ENCODE measurements at places on chromosomes 13 and 19.

- DNase-seq, result no peak
These were observed 85.2 kb upstream of the SPATA13 start for GRCh38 chr13:24075137-24075975.

GRCh38 chr13:50466456-50466855 is 377.0 kb downstream of the DLEU7 start:
- DNase-seq, result no peak

DNA sequence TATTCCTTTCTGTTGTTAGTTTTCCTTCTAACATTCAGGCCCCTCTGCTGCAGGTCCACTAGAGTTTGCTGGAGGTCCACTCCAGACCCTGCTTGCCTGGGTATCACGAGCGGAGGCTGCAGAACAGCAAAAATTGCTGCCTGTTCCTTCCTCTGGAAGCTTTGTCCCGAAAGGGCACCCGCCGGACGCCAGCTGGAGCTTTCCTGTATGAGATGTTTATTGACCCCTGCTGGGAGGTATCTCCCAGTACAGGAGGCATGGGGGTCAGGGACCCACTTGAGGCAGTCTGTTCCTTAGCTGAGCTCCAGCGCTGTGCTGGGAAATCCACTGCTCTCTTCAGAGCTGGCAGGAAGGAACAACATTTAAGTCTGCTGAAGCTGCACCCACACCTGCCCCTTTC is 259.1 kb downstream of the SLC7A1 start:
- no peak for DNase-seq

- no peak for DNase-seq
These were observed 10.7 kb upstream of the SULT2A1 start for GRCh38 chr19:47896773-47897172.

GRCh38 chr19:8449830-8450229 is 5.1 kb downstream of the HNRNPM start:
- no peak for DNase-seq

GRCh38 chr13:43564952-43565351 is 221.8 kb downstream of the ENOX1 start:
- DNase-seq, result no peak

DNA sequence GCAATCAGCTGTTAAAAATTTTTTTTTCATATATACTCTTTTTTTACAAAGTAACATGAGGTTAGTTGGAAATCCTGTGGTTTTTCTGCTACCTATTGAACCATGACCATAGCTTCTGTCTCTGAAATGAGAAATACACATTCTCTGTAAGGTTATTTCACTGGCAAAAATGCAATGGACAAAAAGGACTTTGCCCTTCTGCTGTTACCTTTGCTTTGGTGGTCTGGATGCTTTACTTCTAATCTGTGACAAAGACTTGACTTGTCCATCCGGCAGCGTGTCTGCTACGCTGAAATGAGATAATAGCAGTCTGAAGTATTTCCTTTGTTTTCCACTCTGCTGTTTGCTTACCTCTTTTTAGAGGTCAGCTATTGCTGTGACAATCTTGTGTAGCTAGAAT is 412.8 kb downstream of the SLITRK6 start:
- DNase-seq, result no peak

- no peak for DNase-seq
These were observed 37.9 kb downstream of the OR10H4 start for GRCh38 chr19:15986701-15987100.

GRCh38 chr19:41753159-41753558 is 2.2 kb upstream of the CEACAM6 start:
- DNase-seq, result no peak

- no peak for DNase-seq
These were observed 97.1 kb upstream of the UBAC2 start for GRCh38 chr13:99103536-99103935.

DNA sequence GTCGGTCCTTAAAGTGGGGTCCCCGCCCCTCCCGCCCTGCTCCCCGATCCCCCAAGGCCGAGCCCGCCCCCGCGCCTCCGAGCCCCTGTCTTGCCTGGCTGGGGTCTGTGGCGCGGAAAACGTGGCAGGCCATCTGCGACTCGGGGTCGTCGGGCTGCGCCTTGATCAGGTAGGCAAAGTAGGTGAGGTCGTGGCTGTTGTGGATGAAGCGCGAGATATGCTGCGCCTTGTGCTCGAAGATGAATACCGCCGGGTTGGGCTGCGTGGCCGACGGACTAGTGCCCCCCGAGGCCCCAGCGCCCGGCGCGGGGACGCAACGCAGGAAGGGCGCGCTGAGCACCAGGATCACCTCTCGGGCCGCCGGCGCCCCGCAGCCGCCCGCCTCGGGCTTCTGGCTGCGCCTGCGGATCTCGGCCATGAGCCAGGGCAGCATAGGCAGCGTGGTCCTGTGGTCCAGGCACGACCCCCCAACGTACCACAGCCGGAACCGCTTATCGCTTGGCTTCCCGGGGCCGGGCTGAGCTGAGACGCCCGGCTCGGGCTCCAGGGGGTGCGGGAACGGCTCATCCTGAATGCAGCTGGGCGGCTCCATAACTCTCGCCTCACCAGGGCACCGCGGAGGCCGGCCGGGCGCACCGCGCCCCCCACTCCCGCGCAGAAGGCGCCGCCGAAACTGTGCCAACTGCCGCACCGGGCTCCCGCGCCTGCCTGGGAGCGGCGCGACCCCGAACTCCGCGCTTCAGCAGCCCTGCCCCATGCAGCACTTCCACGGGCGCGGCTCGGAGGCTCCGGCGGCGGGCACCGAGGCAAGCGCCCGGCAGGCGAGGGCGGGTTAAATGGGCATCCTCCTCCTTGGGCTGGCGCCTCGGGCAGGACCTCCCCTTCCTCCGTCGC is 546 bp downstream of the TBC1D4 start:
- no peak for DNase-seq

DNA sequence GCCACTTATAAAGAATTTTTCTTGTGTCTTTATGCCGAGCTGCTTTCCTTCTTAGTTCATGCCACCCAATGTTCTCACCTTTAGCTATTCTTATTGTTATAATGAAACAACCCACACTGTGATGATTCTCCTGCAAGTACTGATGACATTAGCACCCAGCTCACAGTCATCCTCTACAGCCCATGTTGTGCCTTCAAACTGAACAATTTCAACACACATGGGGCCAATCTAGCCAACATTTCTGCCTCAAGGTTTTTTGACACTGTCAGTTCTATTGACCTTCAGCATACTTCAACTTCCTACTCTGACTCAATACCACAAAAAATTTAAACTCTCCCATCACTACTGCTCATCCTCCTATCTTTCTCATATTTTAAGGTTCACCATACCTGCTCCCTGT is 752.4 kb downstream of the FGF9 start:
- DNase-seq, result no peak

DNA sequence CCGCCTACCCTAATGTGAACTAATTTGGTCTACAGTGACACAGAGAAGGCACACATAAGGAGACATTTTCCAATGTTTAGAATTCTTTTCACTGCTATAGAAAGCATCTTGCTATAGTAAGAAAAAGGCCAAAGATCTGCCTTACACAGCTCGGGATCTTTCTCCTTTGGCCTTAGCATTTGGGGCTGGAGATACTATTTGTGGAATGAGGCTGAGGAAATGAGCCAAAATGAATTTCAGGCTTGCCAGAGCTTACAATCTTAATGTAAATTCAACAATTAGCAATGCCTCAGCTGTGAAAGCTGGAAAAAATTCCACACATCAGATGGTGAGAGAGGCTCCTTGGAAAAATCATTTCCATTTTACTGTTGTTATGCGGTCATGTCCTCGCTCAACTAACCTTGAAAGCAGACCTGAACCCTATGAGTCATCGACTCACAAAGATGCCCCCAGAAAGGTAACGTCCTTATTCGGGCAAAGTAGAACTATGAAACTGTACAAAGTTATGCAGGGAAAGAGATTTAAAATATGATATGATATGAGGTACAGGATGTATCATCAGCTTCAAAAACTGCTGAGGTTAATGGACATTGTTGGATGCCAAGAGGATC is 324.5 kb upstream of the NBEA start:
- DNase-seq, result no peak

DNA sequence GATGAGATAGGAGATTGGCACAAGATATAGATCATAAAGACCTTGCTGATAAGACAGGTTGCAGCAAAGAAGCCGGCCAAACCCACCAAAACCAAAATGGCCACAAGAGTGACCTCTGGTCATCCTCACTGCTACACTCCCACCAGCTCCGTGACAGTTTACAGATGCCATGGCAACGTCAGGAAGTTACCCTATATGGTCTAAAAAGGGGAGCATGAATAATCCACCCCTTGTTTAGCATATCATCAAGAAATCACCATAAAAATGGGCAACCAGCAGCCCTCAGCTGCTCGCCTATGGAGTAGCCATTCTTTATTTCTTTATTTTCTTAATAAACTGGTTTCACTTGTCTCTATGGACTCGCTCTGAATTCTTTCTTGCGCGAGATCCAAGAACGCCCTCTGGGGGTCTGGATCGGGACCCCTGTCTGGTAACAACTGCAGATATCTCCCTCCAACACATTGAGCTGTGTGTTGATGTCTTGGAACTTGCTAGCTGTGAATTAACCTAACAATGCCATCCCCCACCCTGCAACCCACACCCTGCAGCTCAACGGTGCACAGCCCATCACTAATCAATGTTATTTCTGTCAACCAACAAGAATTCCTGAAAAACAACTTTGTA is 27.1 kb upstream of the GRTP1 start:
- DNase-seq, result peak; percentile 22

- no peak for DNase-seq
These were observed 91.0 kb downstream of the ARHGEF7 start for GRCh38 chr13:111206148-111206547.

DNA sequence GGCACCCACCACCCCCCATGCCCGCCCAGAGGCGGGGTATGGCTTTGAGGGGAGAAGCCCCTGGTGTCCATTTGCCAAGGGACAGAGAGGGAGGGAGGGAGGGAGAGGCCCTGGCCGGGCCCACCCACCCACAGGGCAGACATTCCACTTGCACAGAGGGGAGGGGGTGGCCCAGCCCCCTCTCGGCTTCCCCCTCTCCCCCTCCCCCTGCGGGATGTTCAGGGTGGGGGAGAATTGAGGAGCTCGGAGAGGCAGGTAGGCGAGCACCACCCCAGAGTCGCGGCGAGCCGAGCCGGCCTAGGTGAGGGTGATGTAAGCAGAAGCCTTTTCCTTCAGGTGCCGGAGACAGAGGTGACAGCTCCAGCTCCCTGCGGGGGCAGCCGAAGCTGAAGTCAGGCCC is 12.3 kb downstream of the DPF1 start:
- no peak for DNase-seq

DNA sequence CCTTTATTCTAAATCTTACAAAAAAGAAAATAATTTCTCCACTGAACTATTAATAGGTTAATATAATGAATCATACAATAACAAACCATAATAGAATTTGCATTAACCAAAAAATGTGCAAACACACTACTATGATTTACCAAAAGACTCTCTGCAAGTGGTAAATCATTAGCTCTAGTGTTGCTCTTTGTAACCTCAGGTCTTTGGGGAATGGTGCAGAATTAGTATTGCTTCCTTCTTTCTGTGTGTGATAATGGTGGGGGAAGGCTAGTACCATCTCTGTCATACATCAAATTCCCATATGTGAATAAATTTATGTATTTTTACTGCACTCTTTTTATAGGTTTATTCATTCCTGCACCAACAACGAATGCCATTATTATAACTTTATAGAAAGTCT is 105.1 kb downstream of the COG6 start:
- no peak for DNase-seq

DNA sequence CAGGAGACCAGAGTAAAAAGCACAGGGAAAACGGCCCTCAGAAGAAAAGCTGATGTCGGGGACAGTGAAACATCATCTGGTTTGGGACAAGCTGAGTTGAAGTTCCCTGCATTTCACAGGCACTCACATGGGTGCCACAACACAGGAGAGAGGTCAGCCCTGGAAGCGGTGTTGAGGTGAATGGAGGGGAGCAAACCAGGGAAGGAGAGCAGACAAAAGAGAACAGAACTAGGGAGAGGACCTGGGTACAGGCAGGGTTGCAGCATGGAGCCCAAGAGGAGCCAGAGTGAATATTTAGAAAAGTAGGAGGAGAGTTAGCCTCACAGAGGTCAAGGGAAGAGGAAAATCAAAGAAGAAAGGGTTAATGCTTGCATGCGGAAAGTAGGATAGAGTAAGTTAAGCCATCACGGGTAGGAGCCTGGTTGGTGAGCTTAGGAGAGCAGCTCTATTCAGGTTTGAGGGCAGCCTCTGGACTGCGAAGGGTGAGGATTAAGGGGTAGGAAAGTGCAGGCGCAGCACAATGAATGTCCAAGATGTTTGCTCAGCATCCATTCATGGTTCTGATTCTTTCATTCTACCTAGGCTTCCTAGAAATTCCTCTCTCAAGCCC is 15.5 kb downstream of the FAM216B start:
- no peak for DNase-seq

DNA sequence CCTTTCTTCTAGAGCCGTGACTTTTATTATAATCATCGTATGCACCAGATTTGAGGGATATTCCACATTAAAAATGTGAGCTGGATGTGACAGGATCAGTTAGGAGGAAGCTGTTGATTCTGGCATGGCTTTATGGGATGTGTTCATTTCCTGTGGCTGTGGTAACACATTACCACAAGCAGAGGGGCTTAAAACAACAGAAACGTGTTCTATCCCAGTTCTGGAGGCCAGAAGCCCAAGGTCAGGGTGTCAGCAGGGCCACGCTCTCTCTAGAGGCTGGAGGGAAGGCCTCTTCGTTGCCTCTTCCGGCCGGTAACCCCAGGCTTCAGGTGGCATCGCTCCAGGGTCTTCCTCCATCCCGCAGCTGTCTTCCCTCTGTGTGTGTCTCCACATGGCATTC is 14.5 kb downstream of the MED25 start:
- DNase-seq, result no peak

- DNase-seq, result no peak
These were observed 8.2 kb downstream of the NFIC start for GRCh38 chr19:3374369-3375112.

DNA sequence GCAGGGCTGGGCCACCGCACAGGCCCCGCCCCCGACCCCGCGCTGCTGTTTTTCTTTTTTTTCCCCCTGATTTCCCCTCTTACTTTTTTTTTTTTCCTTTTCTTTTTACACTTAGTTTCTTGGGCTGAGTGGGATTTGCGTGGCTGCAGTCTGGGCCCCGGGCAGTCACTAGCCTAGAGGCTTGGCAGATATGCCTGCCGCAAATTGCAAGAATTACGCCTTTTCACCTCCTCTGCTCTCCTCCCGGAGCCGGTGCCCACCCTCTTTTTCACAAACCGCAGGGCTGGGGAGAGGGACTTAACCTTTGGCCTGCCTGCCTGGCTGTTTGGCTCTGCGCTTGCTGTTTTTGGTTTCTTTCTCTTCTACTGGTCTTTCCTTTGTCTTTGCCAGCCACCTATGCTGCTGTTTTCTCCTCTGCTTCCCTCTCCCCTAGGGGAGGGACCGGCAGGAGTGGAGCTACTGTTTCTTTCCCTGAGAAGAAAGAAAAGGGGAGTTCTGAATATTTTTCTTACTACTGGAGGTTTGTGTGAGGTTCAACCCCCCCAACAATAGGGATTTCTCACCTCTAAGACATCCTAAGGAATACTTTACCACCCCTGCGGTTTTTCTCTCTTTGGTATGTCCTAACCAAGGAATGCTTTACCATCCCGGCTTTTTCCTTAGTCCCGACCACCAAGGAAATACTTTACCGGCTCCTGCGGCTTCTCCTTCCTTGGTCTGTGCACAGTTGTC is 11.0 kb downstream of the ZNF552 start:
- no peak for DNase-seq
